ENCODE measurements at places on chromosomes 4 and X. TPM values are rescaled to one million over a fixed set of nuclear protein-coding genes. Genes with fewer than 3 reads are reported as not detected.

Gene RNF128
- 0.17 TPM for total RNA-seq

- no peak for DNase-seq
Measured at GRCh38 chr4:39259571-39260330, 77.4 kb downstream of the WDR19 start.

Gene NHSL2
- not detected for total RNA-seq

DNA sequence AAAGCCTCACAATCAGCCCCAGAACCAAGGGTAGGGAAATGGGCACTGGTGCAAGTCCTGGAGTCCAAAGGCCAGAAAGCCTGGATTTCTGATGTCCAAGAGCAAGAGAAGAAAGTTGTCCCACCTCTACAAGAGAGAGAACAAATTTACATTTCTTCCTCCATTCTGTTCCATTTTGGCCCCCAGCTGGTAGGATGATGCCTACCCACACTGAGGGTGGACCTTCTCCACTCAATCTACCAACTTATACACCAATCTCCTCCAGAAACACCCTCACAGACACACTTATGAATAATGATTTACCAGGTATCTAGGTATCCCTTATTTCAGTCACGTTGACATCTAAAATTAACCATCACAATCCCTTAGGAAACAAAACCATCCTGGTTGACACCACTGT, 367.8 kb upstream of the GRIA3 start:
- DNase-seq, result no peak

DNA sequence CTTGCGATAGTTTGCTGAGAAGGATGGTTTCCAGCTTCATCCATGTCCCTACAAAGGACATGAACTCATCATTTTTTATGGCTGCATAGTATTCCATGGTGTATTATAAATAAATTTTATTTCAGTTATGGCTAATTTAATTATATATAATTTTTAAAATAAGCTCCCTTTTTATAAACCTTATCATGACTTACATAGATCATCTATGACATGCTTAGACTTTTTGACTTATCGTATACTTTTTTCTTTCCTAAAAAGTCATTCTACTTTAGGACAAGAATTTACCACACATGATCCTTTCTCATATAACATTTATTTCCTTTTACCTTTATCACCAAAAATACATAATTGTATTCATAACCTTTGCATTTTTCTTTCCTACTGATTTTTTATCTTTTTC, 376.5 kb downstream of the CCSER1 start:
- DNase-seq, result no peak

DNA sequence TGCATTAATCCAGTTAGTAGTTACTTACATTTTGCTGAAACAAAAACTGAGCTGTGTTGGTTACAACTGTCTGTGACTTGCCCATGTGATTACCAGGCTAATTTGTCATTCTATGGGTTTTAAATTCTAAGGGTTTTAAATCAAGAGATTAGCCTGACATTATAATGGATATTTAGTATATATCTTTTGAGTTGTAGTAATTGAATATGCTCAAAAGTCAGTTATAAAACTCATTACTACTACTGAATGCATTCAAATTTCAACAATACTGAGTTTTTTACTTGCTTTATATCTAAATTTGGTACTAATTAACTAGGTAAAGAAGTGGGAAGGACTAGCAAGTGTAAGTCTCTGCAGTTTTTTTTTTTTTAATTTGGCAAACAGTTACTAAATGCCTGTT, 14.7 kb downstream of the LARP7 start:
- no peak for DNase-seq

DNA sequence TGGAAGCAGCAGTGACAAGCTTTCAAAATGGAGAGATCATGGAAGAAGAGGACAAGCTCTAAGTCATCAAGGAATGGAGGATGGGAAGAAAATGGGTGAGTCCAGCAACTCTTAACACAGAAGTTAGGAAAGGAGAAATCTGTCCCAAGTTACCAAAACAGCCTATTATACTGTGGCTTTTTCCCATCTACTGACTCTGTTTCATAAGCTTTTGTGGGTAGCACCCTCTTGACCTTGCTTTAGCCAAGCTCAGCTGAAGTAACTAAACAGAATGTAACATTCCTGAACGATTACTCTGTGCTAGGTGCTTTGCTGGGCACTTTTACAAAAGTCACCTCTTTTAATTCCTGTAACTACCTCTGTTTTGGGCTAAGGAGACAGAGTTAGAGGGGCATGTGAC, 54.9 kb downstream of the MAP7D2 start:
- peak; percentile 39 for DNase-seq

DNA sequence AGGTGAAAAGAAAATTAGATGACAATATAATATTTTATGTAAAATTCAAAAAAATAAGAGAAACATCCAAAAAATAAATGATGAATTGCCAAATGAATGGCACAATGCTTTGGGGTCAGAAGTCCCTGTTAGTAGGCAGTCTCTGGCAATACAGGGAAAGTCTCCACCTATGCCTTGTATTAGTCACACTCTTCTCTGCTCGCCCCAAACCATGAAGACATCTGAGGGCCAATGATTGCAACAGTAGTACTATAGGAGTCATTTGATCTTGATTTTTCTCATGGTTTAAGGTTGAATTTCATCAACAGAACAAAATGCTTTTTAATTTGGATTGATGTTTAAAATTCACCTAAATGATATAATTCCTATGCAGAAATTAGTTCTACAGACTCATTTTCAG, 3.9 kb upstream of the PRSS12 start:
- no peak for DNase-seq

- DNase-seq, result no peak
Measured at GRCh38 chrX:17021851-17022604, 75.6 kb downstream of the REPS2 start.

Gene UBE2D3
- 154 TPM for total RNA-seq

Gene GPRASP2
- 6.2 TPM for total RNA-seq

DNA sequence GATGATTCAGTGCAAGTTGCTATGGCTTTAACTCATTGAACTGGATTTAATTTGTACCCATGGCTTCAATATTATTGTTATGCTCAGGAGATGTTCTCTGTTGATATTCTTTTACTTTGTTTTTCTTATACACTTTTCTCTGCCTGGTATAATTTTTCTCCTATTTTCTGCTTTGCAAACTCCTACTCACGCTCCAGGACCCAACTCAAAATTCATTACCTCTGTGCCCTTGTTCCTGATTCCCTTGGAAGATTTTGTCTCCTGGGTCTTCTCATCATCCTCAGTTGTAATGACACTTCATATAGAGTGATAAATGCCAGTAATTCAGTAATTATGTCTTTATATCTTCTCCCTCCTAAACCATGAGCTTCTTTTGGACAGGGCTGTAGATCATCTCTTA, 259.9 kb upstream of the JADE1 start:
- no peak for DNase-seq

Gene LRCH2
- not detected for total RNA-seq

DNA sequence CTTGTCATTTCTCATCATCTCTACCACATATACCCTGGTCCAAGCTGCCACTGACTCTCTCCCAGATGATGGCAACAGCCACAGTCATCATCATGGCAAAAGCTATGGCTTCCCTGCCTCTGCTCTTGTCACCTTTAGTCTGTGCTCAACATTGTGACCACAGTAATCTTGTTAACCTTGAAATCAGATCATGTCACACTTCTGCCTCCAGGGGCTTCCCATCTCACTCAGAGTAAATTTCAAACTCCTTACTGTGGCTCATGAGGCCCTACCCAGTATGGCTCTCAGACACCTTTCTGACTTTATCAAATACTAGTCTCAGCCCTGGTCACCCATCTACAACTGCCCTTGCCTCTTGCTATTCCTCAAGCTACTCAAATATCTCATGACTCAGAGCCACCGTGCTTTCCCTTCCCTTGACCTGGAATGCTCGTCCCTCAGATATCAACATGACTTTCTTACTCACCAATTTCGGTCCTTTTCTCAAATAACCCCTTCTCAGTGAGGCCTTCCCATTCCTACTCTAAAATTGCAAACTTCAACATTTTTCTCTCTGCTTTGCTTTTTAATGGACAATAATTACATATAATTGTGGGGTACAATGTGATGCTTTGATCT, 41.1 kb upstream of the STIM2 start:
- no peak for DNase-seq

GRCh38 chr4:70613306-70614183, 15.0 kb upstream of the ENAM start:
- no peak for DNase-seq

DNA sequence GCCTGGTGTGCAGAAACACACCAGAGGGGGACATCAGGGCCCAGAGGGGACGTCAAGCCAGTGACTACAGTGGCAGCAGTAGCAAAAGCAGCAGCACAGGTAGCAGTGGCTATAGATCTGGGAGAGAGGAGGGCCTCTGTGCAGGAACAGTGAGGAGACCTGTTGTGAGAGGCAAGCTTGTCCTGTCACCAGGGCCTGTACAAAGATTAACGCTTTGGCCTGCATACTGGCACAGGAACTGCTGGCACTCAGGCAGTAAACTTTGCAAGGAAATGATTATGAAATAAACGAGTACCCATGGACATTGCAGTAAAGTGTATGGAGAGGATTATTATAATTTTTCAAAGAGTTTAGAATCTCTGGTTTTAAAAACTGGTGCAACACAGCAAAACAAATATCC, 5.5 kb upstream of the PHF8 start:
- DNase-seq, result no peak

GRCh38 chrX:145923376-145923775, 105.7 kb downstream of the SLITRK2 start:
- no peak for DNase-seq

DNA sequence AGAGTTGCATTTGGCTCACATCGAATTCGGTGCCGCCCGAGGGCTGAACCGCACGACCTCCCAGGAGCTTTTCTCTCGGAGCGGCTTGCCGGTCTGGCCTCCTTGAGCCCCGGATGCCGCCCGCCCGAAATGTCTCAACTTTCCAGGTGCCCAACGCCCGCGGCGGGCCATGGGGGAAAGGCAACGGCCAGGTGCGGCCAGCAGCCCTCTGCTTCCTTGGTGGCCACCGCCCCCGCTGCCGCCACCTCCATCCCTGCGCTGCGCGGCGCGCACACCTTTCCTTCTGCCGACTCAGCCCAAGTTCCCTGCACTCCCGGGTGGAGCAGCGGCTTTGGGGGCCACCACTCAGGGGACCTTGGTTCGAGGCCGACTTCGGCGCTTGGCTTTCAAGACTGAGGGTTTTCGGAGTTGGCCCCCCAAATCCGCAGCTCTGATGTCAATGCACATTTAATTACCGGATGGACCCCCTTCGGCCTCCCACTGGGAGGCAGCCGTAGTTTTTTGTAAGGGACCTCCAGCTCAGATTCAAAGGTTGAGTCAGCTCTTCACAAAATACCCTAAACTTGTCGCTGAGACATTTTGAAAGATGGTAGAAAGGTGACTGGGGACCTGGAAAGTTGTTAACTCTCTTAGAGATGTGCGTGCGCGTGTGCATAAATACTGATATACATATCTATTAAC, 1.1 kb downstream of the AFF2 start:
- DNase-seq, result no peak

Gene OGT
- total RNA-seq, result 123 TPM

DNA sequence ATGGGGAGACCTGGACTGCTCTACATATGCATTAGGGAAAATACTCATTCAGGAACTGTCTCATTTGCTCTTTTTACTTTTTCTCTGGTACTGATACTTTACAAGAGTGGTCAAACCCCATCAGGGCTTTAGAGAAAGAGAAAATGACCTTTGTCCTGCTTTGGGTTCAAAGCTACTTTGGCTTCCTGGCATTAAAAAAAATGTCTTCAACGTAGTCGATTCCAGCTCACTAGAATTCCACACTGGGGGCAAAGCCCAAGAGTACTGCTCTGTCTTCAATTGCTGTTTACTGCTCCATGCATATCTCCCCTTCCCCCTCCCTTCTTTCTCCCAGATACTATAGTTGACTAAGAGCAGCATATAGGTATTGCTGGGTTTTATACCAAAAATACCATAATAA, 98.0 kb downstream of the PAPSS1 start:
- no peak for DNase-seq

DNA sequence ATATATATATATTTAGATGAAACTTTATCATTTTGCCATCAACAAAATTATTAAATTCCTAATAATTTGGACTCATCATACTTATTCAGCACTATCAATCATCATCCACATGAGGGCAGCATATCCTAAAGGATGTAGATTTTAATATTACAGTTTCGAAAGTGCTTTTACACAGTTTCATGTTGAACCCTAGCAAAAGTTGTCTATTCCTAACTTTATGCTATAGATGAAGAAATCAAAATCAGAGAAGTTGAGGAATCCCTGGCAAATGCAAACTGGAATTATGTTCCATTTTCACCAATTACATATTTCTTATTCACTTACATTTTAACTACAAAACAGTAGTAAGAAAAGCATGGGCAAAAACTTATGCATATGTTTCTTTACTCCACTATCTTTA, 36.6 kb upstream of the UGT2A1 start:
- no peak for DNase-seq

- DNase-seq, result no peak
Measured at GRCh38 chrX:16705370-16705769, 7.1 kb downstream of the CTPS2 start.

GRCh38 chr4:71304289-71304850, 34.5 kb upstream of the SLC4A4 start:
- DNase-seq, result no peak

DNA sequence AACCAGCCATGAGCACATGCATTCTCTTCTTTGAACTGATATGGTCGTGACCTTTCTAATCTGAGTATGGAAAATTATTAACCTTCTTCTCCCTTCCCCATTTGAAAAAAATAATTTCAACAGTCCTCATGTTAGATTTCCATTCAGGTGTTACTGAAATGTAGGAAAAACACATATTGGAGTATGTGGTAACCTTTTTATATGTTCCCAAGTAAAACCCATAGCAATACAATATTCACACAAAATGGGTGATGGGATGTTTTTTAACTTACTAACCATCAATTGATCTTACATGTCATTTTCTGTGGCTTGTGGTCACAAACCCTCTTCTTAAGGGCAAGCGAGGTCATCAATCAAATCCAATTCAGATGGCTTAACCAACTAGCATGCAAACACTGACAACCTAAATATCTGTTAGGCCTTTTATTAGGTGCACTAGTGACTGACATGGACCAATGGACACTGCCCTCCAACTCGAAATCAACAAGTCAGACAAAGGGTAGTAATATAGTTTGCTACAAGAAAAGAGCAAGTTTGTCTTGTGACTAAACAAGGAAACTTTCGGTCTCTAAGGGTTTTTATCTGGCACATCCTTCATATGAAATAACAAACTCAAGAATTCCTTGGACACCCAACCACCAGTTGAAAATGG, 74.3 kb downstream of the CAMK2D start:
- no peak for DNase-seq

Gene ADGRL3
- total RNA-seq, result 0.90 TPM
